ENCODE measurements at places on chromosomes 7 and 10.

DNA sequence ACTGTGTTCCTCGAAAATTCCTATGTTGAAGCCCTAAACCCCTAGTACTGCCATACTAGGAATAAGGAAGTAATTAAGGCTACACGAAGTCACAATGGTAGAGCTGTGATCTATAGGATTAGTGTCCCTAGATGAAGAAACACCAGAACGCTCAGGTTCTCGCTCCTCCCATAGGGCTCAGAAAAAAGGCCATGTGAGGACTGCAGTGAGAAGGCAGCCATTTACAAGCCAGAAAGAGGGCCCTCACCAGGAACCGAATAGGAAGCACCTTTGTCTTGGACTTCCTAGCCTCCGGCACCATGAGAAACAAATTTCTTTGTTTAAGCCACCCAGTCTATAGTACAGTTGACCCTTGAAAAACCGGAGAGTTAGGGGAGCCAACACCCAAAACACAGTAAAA is 46.2 kb downstream of the CACUL1 start:
- no peak for DNase-seq

- DNase-seq: no peak
These were observed 33.6 kb downstream of the DNMBP start for GRCh38 chr10:99975942-99976809.

- no peak for DNase-seq
These were observed 190.7 kb upstream of the ADO start for GRCh38 chr10:62613859-62614258.

DNA sequence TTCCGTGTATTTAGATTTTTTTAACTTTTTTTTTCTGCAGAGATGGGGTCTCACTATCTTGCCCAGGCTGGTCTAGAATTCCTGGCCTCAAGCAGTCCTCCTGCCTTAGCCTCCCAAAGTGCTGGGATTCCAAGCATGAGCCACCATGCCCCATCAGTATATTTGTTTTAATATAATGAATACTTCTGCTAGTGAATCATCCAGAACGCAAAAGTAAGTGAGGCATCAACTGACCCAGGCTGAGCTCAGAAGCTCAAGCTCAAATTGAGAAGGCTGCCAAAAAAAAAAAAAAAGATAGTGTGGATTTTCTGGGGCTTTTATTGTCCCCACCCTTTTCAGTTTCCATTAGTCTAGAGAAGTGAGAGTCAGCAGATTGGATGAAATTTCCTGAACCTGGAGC is 39.0 kb upstream of the TECTB start:
- no peak for DNase-seq

DNA sequence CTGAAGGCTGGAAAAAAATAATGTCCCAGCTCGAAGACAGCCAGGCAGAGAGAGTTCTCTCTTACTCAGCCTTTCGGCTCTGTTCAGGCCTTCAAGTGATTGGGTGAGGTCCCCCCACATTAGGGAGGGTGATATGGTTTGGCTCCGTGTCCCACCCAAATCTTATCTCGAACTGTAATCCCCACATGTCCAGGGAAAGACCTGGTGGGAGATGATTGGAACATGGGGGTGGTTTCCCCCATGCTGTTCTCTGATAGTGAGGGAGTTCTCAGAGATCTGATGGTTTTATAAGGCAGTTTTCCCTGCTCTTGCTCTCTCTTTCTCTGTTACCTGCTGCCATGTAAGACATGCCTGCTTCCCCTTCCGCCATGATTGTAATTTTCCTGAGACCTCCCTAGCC is 36.6 kb upstream of the LEP start:
- no peak for DNase-seq

DNA sequence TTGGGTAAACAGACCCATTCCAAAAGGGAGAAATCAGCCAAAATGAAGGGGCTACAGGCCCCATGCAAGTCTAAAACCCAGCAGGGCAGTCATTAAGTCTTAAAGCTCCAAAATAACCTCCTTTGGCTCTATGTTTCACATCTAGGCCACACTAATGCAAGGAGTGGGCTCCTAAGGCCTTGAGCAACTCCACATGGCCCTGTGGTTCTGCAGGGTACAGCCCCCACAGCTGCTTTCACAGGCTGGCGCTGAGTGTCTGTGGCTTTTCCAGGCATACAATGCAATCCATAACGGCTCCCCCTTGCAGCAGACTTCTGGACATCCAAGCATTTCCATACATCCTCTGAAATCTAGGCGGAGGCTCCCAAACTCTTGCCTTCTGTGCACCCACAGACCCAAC is 9.0 kb downstream of the TMEM243 start:
- DNase-seq: no peak

GRCh38 chr7:140155428-140155827 is 21.4 kb downstream of the KDM7A start:
- DNase-seq: no peak

DNA sequence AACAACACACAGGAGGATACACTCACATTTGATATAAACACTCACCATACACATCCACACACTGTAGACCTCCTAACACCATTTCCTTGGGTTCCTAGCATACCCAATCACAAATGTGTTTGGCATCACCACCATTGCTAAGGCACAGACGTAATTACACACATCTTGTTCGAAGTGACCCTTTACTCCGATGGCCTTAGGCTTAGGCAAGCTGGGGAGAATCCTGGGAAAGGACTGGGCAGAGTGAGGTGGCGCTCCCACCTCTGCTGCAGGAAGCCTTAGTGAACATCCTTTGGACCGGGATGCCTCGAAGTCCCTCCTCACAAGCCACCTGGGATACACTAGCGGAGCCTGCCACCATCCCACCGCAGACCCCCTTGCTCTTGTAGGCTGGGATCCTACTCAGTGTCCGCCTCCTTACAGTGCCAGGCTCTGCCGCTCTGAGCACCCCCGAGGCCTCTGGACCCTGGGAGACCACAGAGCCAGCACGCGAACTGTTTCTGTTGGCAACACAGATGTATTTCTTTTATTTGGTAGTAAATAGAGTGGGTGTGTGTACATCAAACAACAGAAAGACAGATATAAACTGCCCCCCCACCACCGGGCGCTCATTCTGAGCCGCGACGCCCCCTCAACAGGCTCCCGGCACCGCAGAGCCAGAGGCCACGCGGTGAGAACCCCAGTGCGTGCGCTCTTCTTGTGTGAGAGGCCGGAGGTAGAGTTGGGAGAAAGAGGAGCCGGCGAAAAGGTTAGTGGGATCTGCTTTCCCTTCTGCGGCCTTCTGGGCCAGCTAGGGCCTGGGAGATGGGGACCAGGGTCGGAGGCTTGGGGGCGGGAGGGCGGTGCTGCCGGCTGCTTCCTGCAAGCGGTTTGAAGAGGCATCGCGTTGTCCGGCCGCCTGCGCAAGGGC is 5.9 kb upstream of the HMX2 start:
- no peak for DNase-seq

DNA sequence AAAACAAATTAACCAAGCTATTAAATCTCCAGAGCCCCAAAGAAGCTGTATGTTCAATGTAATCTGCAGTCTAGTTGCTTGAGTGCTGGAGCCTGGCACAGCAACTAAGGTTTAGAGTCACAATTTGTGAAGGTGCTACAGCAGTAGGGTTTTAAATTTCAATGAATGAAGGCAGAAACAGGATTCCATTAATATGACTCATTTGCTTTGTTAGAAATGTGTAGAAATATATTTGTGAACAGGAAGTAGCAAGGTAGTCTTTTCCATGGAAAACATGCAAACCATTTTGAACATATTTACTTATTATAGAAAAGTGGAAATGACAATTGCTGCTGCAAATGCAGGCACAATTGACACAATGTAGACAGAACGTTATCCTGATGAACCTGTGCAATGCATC is 149.0 kb upstream of the STEAP4 start:
- no peak for DNase-seq

- DNase-seq: no peak
These were observed 102.2 kb upstream of the ANKRD1 start for GRCh38 chr10:91022924-91023699.

GRCh38 chr10:71277914-71278665 is 41.0 kb upstream of the SLC29A3 start:
- no peak for DNase-seq

DNA sequence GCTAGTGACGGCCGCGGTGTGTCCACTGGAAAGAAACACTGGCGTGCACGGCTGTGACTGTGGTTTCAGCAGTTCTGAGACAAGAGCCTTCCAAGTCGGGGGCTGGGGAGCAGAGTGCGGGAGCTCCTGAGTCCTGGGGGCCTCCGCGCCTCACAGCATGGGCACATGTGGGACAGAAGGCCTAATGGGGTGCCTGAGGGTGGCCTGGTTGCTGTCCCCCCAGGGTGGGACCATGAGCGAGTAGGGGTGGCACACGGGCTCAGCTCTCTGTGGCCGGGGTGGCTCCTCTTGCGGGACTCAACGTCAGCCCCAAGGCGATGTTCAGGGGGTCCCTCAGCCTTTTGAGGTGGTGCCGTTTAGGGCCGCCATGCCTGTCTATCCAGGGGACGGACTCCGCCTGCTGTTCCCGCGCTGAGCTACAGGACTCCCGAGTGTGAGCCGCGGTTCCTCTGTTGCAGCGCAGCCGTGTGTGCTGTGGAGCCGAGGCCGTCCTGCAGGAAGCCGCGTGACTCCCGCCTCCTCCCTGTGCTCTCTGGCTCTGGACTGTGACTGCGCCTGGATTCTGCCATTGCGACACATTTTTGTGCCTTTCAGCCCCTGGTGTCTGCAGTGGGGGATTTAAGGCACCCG is 23.5 kb upstream of the CHST12 start:
- no peak for DNase-seq

DNA sequence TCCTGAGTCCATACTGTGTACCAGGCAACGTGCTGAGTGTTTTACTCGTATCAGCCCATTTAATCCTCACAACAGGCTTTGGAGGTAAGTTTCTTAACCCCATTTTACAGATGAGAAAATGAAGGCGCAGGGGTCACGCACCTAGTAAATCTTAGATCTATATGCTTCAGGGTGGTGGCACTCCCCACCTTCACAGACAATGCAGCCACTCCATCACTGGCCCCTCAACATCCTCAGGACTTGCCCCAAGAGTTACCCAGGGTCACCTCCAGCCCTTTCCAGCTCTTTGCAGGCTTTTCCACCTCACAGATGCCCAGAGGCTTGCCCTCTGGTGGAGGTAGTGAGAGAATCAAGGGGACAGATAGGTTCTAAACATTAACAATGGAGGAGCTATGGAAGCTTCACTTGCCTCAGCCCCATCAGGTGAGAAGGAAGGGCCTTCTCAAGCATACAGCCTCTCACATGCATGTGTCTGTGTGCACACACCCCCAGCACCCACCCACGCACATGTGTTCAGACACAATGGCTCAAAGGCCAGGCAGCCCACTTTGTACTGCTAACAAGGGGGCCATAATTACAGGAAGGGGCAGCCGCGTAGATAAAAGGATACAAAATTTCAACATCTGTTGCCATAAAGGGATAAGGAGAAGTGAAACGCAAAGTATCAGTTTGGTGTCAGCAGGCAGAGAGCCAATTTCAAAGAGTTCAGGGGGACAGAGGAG is 29.1 kb downstream of the DPCD start:
- no peak for DNase-seq

- no peak for DNase-seq
These were observed 28.2 kb downstream of the COL26A1 start for GRCh38 chr7:101390901-101391301.

DNA sequence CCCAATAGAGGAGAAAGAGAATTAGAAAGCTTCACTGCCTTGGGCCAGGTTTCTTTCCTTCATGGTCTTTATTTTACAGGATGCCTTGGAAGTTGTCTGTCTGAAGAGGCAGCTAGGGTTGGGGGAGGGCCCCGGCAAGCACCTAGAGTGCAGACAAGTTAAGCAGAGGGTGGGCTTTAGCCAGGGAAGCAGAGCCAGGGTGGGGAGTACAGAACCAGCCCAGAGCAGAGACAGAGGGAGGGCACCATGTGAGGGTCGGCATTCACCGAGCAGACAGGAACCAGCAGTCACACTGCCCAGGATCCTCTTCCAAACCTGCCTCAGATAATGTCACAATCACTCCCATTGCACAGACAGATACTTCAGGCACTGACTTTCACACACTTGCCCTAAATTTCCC is 75.9 kb downstream of the ADARB2 start:
- DNase-seq: no peak

- DNase-seq: no peak
These were observed 16.3 kb upstream of the SH2B2 start for GRCh38 chr7:102270178-102270887.

- no peak for DNase-seq
These were observed 74.1 kb downstream of the CRPPA start for GRCh38 chr7:16347066-16347826.

GRCh38 chr7:43753843-43754242 is 4.6 kb upstream of the BLVRA start:
- no peak for DNase-seq

All from activated effector memory CD4-positive, alpha-beta T cell treated with anti-CD3 and anti-CD28 coated beads, Interleukin-2, amount 50 U/mL, for 16 hours (primary cell).